ENCODE measurements at places on chromosomes 1 and 21.

GRCh38 chr1:116521186-116521585, 49.6 kb downstream of the CD58 start:
- DNase-seq = peak; percentile 92

GRCh38 chr21:33089395-33090119, 19.6 kb downstream of the OLIG1 start:
- DNase-seq = no peak

GRCh38 chr1:115031595-115031994, 2.0 kb downstream of the TSHB start:
- DNase-seq = no peak

DNA sequence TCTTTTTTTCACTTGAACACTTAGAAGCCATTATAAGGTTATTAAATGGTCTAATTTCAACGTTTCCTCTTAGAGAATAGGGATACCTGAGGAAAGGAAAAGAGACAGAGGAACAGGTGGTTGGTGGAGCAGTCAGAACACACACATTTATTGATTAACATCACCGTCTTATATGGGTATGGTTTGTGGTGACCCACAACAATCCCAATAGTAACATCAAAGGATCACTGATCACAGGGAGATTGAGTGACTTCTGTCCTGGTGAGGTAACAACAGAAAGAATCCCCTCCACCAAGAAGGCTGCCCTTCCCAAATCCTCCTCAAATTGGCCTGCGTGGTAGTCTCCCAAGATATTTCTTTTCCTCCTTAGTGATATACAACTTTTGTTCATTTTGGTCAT, 474.0 kb downstream of the PLPP3 start:
- DNase-seq = no peak

DNA sequence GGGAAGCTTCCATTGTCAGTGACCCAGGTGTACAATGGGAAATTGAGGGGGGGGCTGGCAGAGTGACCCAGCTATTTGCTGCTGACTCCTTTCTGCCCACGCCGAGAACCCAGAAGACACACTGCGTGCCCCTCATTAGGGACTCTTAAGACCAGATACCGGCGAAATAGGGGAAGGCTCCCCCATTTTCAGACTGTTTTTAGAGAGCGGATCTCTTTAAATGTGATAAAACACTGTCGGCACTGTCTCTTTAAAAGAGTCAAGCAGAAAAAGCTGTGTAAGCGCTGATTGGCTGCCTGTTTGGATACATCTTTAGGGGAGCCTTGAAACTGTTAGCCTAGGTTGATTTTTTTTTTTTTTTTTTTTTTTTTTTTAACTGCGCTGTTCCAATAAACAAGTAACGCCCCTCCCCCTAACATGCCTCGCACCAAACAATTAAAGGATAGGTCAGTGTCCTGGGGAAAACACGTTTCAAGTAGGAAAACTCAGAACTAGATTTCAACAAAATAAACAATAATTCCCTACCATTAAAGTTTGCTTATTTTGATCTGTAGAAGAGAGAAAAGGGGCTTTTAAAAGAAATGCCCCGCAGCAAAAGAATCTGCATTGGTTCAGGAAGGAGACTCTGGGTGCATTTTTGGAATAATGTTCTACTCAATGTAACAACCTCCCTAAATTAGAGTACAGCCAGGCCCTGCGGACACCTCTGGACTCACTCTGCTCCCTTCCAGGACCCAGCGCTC, 1.4 kb upstream of the SSBP3 start:
- DNase-seq = peak; percentile 92

DNA sequence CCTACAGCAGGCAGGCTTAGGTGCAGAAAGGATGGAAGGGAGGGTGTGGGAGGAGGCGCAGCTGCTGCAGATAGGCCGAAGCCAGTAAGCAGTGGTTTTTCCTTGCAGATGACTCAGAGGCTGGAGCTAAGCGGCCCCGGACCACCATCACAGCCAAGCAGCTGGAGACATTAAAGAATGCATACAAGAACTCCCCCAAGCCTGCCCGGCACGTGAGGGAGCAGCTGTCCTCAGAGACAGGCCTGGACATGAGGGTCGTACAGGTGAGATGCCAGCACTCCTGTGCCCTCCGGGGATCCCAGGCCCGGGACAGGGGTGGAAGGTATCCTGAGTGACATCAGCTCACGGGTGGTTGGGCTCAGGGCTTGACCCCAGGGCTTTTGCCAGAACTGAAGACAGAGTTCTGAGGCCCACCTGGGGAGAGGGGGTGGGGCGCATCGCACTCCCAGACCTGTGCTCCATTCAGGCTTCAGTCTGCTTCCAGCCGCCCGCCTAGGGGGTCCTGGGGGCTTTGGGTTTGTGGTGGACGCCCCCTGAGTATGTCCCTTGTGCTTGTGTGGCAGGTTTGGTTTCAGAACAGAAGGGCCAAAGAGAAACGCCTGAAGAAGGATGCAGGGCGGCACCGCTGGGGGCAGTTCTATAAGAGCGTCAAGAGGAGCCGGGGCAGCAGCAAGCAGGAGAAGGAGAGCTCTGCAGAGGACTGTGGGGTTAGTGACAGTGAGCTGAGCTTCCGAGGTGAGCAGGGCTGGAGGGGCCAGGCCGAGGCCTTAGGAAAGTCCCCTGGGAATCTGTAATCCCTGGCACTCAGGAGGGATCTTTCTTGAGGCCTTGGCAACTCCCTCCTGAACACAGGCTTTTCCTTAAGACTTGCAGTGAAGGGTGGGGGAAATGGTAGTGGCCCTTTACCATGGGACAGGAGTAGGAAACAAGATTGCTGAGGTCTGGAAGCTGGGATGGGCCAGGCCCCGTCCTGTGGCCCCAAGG, 41.5 kb downstream of the LHX4 start:
- DNase-seq = peak; percentile 92

DNA sequence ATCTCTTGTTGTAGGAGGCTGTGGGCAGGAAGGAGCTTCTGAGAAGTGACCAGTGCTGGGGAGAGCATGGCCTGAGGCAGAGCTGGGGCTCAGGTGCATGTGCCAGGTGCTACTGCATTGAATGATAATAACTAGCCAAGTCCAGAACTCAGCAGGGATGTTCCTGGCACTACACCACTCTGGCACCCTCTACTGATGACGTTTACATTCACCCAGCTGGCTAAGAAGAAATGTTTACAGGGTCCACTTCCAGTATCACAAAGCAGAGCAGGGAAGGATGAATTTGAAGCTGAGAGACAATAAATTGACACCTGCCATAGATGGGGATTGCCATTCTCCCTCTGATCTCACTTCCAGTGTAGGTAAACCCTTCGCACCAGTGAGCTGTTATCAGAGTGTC, 411.8 kb downstream of the SETD4 start:
- no peak for DNase-seq

GRCh38 chr1:230335861-230336522, 90.1 kb downstream of the PGBD5 start:
- DNase-seq = peak; percentile 68

DNA sequence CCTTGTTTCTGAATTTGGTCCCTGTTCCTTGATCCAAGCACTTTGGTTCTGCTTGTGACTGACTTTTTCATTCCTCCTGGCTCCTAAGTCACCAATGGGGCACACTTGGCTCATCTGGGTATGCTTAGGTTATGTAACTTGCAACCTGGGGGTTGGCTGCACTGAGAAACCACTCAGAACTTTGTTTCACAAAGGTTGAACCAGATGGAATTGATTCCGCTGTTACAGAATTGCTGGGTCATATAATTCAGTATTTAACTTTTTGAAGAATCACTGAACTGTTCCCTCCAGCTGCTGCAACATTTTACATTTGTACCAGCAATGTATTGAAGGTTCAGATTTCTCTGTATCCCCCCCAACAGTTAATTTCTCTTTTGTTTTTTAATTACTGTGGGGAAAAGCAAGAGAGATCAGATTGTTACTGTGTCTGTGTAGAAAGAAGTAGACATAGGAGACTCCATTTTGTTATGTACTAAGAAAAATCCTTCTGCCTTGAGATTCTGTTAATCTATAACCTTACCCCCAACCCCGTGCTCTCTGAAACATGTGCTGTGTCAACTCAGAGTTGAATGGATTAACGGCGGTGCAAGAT, 9.6 kb upstream of the NVL start:
- no peak for DNase-seq

DNA sequence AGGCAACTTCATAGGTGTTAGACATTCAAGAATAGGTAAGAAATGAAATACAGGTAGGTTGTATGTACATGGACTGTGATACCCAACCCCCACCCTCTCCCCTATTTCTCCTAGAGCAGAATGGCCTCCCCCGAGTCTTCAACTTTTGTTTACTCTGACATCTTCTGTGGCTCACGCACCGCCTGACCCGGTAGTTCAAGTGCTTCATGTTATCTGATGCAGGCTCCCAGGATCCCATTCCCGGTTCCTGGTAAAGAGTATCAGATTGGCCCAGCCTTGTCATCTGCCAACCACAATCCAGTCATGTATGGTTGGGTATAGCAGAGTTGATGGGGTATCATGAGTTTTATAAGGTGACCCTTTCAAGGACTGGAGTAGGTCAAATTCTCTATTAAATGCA, 9.1 kb downstream of the GNAI3 start:
- no peak for DNase-seq

DNA sequence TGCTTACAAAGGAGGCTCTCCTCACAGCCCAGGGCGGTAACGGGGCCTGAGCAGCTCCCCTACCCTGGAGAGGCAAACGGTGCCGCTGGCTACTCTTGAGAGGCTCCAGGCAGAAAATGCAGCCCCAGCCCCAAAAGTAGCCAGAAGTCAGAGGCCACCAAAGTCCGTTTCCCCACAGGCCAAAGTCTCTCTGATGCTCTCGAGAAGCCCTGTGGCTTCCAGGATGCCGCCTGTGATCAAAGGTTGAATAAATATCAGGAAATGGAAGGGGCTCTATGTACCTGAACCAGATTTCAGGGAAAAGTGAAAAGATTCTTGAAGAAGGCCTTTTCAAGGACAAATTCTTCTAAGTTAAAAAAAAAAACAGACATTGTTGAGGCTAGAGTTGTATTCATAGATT, 4.2 kb downstream of the PANK4 start:
- no peak for DNase-seq

GRCh38 chr1:200228081-200228480, 181.8 kb downstream of the ZNF281 start:
- DNase-seq = no peak

DNA sequence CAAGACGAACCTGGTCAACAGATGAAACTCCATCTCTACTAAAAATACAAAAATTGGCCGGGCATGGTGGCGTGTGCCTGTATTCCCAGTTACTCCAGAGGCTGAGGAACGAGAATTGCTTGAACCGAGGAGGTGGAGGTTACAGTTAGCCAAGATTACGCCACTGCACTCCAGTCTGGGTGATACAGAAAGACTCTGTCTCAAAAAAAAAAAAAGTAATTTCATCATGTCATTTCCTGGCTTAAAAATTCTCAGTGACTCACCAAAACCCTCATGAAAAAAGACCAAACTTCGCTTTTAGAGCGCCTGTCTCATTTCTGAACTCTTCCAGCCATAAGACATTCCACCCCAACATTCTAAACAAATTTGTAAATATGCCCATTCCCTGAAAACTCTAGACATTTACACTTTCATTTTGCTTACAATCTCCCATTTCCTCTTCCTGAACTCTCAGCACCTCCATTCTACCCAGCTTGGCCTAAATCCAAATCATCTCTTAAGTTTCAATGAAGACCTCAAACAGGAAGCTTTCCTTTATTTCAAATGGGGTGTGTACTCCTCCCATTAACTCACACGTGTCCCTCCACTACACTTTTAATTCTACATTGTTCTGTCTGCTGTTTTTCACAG, 50.5 kb upstream of the PRRC2C start:
- DNase-seq = peak; percentile 79

DNA sequence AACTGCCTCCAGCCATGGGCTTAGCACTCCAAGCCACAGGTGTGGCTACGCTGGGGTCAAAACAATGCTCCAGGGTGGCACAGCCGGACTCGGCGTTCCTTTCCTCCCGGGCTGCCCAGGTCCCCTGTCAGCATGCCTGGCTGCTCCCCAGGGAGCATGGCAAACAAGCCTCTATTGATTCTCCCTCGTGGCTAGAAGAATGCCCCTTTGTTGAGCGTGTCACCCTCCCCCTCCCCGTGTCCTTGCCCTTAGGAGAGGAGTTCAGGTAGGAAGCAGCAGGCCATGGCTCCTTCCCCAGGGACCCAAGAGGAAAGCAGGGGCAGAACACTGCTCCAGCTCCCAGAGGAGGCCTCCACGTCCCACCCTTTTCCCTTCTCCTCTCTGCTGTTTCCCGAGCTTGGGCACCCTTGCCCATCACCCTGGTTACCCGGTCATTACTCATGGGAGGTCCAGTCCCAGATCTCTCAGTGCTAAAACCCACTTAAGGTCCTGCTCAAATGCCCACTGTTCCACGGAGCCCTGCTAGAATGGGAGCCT, 57.4 kb upstream of the CITED4 start:
- no peak for DNase-seq

DNA sequence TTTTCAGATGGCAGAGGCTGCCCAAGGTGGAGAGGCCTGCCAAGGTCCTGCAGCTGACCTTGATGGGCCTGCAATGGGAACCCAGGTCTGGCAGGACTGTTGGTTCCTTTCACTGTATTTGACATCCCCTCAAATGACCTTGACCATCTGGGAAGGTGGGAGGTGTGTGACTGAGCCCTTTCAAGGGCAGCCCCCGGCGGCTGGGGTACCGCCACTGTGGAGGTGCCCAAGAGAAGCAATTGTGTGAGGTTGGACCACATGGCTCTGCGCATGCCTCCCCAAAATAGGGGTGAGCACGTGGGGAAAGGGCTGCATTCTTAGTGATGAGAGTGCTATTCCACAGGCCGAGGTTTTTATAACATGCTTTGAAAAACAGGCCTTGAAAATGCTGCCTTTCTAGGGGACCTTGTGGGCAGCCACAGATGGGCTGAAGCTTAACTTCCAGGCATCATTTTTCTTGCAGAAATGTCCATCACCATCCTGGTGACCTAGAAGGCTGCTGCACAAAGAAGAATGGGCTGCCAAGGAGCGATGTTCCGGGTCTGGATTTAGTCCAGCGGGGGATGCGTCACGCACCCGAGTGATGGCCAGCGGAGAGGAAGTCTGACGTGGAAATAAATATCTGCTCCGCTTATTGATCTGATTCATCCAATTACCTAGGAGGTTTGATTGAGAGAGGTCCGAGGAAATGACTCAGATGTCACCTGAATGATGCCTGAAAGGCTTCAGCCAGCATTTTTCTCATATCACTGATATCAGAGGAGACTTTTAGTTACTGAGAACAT, 16.5 kb upstream of the UTS2 start:
- no peak for DNase-seq
